ENCODE measurements at places on chromosomes 11 and 22.

DNA sequence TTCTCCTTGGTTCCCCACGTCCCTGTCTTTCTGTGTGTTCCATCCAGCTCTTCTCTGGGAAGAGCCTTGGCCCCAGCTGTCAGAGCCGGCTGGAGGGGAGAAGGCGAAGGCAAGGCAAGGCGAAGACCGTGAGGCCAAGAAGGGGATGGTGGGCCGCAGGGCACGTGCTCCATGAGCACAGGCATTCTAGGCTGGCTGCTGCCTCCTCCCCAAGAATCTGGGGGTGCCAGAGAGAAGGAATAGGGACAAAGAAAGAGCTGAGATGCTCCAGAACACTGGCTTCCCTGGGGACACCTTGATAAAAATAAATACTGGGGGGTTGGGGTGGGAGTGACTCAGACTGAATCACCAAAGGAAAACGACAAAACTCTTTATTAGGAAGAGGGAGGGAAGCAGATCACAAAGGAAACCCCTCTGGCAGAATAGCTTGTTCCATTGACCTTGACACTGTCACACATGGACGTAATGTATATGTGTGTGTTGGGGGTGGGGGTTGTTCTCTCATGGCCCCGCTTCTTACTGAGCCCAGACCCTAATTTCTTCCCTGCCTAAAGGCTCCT is 52.5 kb downstream of the NECTIN1 start:
- no peak for DNase-seq

DNA sequence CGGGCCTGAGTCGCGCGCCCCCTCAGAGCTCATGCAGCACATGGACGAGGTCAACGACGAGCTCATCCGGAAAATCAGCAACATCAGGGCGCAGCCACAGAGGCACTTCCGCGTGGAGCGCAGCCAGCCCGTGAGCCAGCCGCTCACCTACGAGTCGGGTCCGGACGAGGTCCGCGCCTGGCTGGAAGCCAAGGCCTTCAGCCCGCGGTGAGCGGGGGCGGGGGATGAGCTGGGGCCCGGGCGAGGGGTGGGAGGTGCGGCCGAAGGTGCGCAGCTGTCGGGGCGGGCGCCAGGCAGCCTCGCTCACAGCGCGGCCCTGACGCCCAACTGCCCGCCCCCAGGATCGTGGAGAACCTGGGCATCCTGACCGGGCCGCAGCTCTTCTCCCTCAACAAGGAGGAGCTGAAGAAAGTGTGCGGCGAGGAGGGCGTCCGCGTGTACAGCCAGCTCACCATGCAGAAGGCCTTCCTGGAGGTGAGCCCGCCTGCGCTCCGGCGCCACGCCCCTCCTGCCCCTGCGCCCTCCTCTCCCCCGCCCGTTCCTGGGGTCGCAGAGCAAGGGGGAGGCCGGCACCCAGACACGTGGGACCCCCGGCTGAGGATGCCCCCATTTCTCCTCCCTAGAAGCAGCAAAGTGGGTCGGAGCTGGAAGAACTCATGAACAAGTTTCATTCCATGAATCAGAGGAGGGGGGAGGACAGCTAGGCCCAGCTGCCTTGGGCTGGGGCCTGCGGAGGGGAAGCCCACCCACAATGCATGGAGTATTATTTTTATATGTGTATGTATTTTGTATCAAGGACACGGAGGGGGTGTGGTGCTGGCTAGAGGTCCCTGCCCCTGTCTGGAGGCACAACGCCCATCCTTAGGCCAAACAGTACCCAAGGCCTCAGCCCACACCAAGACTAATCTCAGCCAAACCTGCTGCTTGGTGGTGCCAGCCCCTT is 20.5 kb downstream of the EPS8L2 start:
- no peak for DNase-seq

DNA sequence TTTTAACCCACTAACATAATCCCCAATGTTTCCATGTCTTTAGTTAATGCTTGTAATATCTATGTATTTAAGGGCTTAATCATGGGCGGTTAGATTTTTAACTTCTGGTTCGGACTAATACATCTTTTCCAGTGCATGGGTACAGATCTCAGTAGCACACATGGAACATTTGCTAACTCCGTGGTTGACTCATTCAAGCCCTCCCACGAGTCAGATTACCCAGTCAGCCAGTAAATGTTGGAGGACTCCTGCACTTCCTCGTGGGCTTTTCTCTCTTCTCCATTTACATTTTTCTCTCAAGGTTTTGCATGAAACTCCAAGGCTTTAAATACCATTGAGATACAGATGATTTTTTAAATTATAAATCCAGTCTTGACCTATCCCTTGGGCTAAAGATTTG is 313.9 kb downstream of the ST3GAL4 start:
- DNase-seq = no peak

DNA sequence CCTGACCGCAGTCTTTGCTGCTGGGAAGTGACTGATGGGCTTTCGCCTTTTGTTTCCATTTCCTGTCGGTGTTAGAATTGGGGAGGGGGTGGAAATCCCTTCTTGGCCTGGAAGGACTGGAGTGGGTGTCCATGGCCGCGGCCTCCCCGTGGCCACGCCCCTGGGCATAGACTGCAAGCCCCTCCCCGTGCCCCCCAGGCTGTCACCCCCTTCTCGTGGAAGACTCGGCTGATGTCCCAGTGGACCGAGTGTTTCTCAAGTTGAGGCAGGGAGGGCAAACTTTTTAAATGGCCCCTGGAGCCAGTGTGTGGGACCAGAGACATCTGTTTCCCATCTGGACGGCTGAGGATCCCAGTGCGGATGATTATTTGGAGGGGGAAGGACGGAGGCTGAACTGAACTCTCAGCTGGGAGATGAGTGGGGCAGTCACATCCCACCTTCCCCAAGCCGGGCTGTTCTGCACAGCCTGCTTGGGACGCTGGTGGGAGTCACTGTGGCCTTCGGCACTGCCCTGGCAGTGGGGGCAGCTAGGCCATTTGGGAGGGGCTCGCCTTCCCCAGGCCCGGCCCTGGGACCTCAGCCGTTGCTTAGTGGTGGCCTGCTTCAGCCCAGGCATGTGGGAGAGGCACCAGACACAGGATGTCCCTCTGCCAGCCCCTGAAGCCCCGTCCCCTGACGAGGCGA is 1.6 kb downstream of the CD81 start:
- DNase-seq = no peak

DNA sequence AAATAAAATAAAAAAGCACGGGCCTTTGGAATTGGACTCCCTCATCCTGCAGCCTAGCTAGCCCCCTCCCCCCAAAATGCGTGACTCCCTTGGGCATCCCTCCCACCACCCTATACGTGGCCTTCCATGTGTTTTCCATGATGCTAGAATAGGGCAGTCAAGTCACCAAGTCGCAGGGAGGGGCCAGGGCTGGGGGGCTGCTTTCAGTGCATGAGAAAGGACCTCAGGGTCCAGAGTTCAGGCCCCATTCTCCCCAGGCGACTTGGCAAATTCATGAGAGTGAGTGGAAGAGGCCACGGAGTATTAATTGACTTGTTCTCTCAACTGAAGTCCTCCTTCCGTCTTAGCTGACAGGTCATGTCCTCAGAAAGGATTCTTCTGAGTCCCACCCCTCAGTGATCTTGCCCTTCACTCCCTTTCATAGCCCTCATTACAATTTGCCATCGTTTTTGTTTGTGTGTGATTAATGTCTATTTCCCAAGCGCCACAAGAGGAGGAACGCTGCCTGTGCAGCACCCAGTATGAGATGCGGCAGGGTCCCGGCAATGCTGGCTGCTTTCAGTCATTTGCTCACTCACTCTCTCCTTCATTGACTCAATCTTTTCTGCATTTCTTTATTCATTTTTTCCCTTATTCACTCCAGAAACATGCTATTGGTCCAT is 17.4 kb downstream of the LRRC32 start:
- DNase-seq = no peak

- no peak for DNase-seq
Observed at GRCh38 chr11:124766156-124766555, 4.1 kb upstream of the ESAM start.

GRCh38 chr11:111179184-111179910 is 66.2 kb upstream of the POU2AF2 start:
- DNase-seq = no peak

- no peak for DNase-seq
Observed at GRCh38 chr11:15180212-15180792, 65.6 kb downstream of the INSC start.

DNA sequence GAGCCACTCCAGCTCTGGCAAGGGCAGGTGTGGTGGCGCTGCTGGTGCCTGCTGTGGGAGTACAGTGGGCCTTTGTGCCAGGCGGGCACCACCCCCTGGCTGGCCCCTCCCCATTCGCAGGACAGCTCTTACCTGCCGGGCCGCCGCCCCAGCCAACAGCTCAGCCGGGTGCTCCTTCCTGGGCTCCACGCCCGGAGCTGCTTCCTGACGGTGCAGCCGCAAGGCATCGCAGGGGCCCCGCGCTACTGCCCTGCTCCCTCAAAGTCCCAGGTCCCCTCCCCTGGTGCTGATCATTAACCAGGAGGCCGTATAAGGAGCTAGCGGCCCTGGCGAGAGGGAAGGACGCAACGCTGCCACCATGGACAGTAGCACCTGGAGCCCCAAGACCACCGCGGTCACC is at the start of gene SLC5A1:
Gene SLC5A1 (plus strand): TSS at position 338 of the 400 bp plus-strand sequence. CDS start 21 bp downstream, at position 359.
- DNase-seq = no peak

- no peak for DNase-seq
Observed at GRCh38 chr11:1228101-1228821, 5.4 kb downstream of the MUC5B start.

GRCh38 chr11:129625930-129626329 is 189.7 kb upstream of the TMEM45B start:
- no peak for DNase-seq

DNA sequence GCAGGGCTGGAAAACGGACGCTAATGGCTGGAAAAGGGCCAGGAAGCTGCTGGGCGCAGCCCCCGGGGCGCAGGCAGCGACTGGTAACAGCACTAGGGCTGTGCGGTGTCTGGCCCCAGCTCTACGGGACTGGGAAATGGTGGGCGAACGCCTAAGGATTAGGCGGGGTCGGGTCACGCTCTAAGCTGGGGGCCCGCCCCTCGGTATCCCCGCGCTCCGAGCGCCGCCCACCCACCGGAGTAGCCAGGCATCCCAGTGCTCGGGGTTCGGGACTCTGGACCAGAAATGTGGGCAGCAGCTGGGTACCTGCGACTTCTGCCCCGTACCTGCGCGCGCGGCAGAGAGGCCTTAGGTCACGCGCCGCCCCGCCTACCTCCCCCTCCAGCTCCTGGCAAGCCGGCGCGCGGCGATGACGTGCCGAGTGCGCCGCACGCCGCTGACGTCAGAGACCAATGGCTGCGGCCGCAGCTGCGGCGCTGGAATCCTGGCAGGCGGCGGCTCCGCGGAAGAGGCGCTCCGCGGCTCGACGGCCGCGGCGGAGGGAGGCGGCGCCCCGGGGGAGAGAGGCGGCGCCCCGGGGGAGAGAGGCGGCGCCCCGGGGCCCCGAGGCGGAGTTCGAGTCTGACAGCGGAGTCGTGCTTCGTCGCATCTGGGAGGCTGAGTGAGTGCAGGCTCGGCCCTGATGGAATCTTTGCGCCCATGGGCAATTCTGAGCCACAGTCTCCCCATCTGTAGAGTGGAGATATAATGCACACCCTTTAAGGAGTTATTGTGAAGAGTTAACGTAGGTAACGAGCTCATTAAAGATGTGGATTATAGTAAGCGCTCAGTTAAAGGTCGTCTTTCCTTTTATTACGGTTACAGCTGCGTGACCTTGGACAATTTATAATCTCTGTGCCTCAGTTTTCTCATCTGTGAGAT is at the start of the genes HPS4 and SRRD:
Gene HPS4 (minus strand): TSS at position 345 of the 921 bp plus-strand sequence. CDS start 2,021 bp downstream, outside the sequence.
Gene SRRD (plus strand): TSS at position 439 of the 921 bp plus-strand sequence. CDS start 14 bp downstream, at position 453.
- peak; percentile 87 for DNase-seq

GRCh38 chr11:60625262-60625661 is 74.2 kb upstream of the MS4A8 start:
- DNase-seq = no peak

GRCh38 chr11:108693852-108694251 is 29.0 kb downstream of the DDX10 start:
- no peak for DNase-seq

DNA sequence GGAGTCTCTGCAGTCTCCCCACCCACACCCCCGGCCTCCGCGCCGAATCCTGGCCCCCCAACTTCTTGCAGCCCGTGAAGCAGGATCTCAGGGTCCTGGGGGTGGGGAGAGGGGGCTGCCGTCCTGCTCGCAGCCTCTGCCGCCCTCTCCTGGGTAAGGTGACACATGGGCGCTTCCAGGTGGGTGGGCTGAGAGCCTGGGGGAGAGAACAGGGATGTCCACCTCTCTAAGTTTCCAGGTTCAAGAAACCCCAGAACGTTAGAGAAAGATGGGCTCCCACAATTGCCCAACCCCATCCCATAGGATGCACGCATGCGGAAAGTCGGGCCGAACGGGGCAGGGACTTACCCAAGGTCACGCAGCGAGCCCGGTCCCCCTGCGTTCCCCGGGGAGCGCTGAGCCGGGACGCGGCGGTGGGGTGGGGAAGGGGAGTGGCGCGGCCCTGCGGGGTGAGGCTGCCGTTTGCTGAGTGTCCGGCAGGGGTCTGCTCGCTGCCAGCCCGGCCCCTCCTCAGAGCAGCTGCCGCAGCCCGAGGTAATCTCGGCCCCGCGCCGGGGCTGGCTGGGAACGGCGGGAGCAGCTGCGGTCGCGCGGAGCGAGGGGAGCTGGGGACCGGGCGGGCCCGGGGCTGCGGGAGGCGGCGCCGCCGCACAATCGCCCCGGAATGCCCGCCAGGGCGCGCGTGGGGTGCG is 705 bp upstream of the CAPN1 start:
- DNase-seq = peak; percentile 38

GRCh38 chr11:110730773-110731172 is 18.5 kb upstream of the ARHGAP20 start:
- no peak for DNase-seq

- no peak for DNase-seq
Observed at GRCh38 chr11:120489799-120490198, 21.7 kb upstream of the GRIK4 start.

DNA sequence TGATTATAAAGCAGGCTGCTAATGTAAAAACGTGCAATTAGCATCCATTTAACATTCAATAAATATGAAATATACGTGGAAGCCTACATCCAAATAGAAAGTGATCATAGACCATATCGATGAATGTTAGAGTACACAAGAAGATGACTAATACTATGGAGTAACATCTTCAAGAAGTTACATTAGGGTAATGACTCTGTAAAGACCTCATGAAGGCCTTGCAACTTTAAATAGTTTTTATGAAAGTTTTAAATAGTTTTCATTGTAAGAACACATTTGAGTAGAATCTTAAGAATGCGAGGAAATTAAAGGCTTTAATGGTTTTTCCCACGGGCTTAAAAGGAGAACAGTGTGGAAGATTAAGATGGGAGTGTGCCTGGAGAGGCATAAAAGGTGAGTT is 1.4 kb downstream of the TRIM34 start:
- DNase-seq = no peak

DNA sequence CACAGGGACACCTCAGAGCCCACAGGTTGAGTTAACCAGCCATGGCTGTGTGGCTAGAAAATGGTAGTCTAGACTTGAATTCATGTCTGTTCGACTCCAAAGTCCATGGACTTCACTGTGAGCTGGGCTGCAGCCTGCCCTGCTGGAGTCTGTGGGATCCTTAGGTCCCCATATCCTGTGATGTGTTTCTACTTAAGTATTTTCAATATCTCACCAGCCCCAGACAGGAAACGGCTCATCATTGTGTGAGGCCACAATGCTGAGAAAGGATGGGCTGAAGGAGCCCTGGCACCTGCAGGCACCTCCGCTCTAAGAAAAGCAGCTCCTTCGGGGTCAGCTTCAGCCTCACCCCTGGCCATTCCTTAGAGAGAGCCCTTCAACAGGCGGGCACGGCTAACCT is 93.1 kb downstream of the NAT10 start:
- no peak for DNase-seq

Measured in GDM1 (cell line).